SJSA1 (cell line): ENCODE measurements at places on chromosomes 2 and 18.

- DNase-seq: no peak
These were observed 657.0 kb upstream of the SYT4 start for GRCh38 chr18:43934322-43934721.

DNA sequence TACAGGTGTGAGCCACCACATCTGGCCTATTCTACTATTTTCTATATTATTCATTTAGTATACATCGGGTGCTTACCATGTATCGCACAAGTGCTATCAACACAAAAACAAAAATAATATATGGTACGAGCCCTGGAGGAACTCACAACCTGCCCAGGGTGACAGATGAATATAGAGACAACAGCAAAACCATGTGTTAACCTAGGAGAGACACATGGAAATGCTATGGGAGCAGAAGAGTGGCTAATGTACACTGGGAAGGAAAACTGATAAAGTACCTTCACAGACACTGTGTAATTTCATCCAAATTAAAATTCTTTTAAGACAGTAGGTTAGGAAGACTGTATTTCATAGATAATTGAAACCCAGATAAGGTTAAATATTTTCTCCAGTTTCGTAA lies 3.9 kb downstream of the SF3B6 start:
- DNase-seq: no peak

- DNase-seq: no peak
These were observed 55.3 kb upstream of the SERPINE2 start for GRCh38 chr2:224094413-224094812.

DNA sequence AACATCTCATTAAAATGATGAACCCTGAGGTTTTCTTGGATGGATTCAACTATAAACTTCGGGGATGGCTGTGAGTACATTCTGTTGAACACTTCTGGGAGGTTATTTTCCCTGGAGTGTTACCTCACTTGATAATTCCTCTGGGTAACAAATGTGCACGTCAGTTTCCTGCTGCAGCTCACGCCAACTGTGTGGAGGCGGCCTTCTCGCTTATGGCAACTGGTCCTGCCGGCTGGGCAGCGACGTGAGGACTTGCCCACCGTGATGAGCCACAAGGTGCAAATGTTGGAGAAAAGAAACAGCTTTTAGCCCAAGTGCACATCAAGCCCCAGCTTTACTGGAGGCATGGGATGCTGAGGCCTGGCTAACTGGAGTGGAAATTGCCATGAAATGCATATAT lies 15.9 kb downstream of the MYCN start:
- DNase-seq: no peak

- no peak for DNase-seq
These were observed 2.0 kb upstream of the TPRKB start for GRCh38 chr2:73739101-73739500.

- no peak for DNase-seq
These were observed 193.2 kb downstream of the LNPK start for GRCh38 chr2:175808858-175809257.

- no peak for DNase-seq
These were observed 291.2 kb upstream of the DDX18 start for GRCh38 chr2:117523267-117523666.

DNA sequence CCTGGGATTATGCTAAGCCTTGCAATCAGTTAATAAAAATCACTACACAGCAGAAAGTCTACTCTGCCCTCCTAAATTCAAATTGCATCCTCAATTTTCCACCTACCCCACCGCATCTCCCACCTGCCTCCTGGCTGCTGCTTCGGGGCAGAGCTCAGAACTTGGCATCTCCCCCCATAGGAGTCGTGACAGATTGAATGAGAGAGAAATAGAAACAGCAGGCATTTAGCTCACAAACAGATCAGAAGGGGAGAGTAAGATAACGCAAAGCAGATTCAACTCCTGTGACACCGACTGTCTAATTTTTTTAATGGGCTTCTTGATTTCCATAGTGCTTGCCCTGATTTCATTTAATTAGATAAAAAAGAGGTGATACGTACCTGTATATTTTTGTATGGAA lies 24.7 kb upstream of the LRRC30 start:
- DNase-seq: no peak

DNA sequence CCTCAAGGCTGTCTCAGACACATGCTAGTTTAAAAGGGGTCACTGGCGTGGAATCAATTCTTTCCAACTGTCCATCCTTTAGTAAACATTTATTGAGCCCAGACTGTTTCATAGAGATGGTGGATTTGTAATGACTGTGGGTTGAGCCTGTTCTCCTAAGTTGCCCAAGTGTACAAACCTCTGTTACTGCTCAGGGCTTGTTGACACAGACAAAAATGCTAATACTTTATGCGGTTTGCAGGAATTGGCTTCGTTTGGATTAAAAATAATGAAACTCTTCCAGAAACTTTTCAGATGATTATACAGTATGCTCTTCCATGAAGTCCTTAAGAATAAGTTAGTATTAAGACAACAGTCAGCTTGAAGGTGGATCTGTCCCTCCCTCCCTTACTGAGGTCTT lies 83.6 kb upstream of the MGAT5 start:
- DNase-seq: no peak

DNA sequence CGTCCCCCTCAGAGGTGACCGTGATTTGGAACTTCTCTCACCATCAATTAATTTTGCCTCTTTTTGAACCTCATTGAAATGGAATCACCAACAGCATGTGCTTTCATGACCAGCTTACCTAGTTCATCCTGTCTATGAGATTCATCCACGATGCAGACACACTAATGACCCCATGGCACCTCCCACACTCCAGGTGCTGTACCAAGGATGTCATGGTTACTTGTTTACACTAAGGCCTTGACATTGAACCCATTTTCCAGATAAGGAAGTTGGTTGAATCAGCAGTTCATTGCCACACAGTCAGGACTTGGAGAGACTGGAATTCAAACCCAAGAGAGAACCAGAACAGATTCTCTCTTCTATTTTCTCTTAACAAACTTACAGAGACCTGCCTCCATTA lies 139.0 kb downstream of the ZFP36L2 start:
- no peak for DNase-seq

GRCh38 chr2:187982668-187983067 lies 309.0 kb upstream of the GULP1 start:
- peak; percentile 91 for DNase-seq

DNA sequence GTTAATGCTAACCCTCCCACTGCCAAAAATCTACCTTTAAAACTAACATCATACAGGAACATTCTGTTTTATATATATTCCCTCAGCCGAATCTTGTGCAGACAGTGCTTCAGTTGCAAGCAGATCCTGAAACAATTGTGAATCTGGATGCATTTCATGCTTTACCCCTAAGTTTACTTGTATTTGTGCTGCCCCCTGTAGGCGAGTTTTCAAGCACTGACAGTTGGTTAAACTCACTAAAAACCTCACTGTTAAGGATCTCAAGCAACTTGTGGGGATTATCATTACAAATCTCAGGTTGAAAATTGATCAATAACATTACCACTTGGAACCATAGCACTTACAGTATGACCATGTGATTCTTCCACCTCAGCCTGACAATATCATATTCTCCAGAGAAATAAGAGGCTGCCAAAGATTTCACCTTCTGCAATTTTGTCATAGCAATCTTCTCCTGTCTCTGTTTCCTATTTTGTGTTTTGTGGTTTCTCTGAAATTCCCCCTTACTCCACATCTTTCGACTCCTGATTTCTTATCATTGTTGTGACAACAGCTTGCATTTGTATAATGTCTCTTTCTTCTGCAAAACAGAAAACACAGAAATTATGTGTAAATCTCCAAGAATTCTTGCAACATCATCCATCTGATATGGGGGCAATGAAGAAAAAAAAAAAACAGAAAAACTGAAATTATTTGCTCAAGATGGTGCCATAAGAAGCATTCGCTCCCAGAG lies 354.6 kb upstream of the SETBP1 start:
- peak; percentile 26 for DNase-seq

DNA sequence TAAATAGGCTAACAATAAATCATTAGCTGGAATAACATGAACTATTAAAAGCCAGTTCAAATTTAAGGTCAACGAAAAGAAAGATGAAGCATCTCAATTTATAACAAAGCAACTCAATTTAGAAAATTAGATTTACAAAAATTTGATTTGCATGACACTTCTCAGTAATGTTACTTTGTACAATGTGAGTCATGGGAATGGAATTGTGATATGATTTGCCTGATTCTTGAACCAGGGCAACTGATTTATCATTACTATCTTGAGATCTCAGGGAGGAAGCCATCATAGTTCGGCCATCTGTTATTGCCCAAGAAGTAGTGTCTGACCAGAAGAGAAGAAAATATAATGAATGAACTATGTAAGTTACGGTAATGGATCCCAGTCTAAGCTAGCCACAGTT lies 193.1 kb downstream of the RIT2 start:
- DNase-seq: no peak

GRCh38 chr2:164145093-164145987 lies 409.5 kb upstream of the FIGN start:
- DNase-seq: no peak

GRCh38 chr18:40075616-40076015 lies 1879.4 kb upstream of the PIK3C3 start:
- no peak for DNase-seq

DNA sequence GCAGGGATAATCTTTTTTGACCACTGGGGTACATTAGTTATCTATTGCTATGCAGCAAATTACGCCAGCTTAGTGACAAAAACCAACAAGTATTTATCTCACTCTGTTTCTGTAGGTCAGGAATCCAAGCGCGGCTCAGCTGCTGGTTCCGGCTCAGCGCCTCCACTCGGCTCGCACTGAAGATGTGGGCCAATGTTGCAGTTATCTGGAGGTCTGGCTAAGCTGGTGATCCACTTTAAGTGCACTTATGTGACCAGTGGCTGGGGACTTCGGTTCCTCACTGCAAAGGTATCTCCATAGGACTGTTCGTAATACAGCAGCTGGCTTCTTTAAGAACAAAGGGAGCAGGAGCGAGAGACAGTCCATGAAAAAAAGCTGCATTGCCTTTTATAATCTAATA lies 591.9 kb downstream of the TMEM182 start:
- no peak for DNase-seq

- no peak for DNase-seq
These were observed 524.8 kb upstream of the DSEL start for GRCh38 chr18:68041327-68041726.

DNA sequence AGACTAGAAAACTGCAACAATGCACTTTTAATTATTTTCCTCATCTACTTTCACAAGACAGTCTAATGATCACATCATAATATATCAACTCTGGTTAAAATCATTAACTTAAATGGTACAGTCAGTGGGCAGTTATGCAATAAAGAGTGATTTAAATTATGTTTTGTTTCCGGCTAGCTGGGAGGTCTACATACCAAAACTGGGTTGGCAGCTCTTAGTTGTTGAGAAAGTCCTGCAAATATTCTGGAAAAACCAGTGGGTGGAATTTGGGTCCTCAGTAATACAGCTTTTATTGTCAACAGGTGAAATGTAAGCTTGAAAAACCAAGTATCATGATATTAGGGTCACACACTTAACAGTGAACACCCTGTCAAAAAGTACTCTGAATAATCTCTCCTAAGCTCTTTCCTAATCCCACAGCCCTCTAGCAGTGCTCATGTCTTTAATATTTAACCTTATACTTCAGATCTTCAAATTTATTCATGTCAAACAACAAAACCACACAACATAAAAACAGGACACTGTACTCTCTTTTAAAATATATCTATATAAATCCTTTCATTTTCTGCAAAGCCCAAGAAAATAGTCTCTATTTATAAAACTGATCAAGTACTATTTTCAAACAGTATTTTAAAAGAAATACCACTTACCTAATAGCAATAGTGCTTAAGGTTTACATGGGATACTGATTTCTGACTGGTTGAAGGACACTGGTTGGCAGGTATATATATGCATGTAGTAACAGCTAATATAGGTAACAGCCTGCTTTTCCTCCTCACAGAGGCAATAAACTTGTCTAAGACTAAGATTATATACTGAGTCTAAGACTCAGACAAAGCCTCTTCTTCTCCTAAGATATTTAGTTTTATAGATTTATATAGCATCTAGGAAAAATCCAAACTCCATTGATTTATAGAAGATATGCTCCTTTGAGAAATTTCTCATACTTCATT lies 103.8 kb downstream of the GAREM1 start:
- peak; percentile 70 for DNase-seq

DNA sequence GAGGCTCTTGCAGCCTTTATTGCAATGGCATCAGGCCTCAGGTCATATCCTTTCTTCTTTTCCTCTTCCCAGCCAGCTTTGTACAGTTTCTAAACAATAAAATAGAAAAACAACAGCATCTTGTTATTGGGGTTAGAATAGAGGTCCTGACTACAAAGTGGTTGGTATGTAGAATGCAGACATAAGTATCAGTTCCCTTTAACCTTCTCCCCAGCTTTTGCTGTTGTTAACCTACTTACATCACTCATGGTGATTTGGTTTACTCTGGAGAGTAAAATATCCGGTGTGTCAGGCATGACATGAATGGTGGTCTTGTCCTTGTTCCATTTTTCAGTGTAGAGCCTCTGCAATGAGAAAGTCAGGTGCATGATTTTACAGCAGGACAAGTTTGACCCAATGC lies 69.8 kb downstream of the NEB start:
- no peak for DNase-seq

DNA sequence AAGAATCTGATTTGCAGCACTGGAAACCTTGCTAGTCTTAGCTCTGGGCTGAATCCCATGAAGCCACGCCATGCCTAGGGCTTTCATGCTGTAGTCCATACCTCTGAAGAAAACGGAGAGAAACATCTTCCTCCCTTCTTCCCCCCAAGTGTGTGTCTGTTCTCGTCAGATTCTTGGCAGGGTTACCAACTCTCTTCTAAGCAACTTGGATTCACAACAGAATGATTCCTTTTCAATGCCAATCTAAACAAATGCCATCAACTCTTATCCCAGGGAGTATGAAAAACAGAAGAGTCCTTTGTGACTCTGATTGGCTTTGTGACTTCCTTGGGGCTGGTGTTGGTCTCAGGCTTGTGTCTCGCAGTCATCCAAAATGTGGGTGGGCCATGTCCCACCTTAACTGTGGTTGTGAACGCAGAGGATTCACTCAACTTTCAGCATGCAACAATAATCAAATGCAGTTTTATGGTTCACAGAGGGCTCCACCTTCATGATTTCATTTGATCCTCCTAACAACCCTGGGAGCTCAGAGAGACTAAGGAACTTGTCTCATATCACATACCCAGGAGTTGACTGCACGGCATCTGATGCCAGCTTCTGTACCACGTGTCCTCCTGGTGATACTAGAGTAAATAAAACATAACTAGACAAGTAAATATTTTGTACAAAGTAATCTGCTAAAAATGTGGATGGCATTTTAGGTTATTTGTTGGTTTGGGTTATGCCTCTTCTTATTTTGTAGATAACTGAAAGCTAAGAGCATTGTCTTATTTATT lies 186.0 kb upstream of the TNP1 start:
- DNase-seq: peak; percentile 72

GRCh38 chr2:57516698-57517340 lies 529.8 kb upstream of the VRK2 start:
- DNase-seq: no peak

DNA sequence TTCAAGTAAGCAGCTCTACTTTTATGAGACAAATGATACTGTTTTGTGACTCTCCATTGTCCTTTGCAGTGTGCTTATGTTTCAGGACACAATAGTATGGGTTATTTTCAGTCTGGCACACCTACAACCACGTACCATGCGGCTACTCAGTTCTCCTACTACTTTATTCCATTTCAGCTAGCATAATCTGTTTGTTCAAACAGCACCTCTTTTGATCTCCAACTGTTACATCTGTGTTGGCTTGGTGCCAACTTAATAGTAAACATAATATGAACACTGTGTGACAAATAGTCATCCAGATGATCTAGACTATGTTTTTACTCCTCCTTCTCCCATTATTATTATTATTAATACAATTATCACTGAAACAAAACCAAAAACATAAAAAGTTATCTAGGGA lies 40.5 kb downstream of the MYO3B start:
- no peak for DNase-seq

GRCh38 chr18:55439056-55439455 lies 148.9 kb downstream of the TCF4 start:
- DNase-seq: no peak
